ENCODE measurements at places on chromosomes 5 and 9.

GRCh38 chr5:24789611-24790351 is 145.0 kb upstream of the CDH10 start:
- no peak for DNase-seq

DNA sequence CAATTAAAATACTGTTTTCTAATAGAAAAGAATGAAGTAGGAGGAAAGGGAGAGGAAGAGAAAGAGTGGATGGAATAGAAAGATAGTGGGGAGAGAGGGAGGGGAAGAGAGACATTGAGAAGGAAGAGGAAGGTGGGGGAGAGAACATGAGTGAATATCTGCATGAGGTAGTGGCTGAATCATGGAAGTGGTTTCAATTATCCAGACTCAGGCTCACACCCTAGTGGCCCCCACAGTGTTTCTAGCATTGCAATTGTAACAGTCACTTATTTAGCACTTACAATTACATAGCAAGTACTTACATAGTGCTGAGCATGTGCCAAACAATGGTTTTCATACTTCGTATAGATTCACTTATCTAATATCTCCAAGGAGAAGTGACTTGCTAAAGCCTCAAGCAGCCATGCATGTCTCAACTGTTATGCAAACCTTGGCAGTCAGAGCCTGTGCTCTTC is 72.7 kb downstream of the CAST start:
- DNase-seq: no peak

- DNase-seq: no peak
Observed at GRCh38 chr9:37995961-37996818, 72.8 kb downstream of the SHB start.

DNA sequence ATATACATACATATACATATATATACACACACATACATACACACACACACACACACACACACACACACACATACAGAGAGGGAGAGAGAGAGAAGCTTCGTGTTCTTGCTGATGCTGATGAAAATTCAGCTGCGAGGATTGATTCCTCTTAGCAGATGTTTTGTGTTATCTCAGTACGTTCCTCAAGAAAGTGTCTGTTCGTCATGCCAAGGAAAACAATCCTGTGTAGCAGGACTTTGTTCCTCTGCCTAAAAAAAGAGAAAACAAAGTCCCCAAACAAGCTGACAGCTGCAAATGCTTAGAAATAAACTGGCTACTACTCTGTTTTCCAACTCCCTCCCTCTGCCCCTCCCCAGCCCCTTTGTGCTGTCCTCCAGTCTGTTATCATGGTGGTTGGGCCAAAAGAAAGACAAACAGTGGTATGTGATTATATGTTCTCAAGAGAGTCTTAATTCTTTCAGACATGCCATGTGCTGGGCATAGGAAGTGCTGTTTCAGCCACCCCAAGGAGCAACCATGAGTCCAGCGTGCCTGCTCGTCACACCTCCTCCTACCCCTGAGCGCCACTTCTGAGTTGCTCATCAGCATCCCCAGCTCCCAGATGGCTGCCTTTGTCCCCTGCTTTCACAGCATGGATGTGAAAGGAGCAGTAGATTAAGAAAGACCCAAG is 71.5 kb upstream of the EQTN start:
- no peak for DNase-seq

DNA sequence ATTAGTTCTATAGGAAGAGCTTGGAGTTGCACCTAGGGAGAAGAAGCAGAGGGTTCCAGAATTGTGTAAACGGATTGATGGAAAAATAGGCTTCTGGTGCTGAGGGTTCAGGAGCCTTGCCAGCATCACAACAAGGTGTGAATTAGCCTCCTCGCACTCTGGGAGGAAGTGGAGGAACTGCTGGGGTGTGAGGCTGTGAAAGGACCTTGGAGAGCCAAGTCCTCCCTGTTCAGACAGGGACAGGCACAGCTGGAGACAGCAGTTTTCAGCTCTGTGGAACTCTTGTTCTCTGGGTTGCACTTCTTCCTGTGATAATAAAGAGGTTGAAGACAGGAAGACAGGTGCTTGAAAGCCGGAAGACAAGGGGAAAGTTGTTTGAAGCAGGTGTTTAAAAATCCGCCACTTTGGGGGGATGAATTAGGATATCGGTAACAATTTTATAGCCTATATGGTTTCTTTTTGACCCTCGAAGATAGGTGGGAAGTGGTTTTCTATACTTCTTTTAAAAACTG is 22.6 kb downstream of the DAPK1 start:
- DNase-seq: peak; percentile 55

GRCh38 chr5:137073189-137073588 is 425.9 kb downstream of the SPOCK1 start:
- no peak for DNase-seq

GRCh38 chr9:114448706-114449105 is 56.6 kb downstream of the WHRN start:
- no peak for DNase-seq

DNA sequence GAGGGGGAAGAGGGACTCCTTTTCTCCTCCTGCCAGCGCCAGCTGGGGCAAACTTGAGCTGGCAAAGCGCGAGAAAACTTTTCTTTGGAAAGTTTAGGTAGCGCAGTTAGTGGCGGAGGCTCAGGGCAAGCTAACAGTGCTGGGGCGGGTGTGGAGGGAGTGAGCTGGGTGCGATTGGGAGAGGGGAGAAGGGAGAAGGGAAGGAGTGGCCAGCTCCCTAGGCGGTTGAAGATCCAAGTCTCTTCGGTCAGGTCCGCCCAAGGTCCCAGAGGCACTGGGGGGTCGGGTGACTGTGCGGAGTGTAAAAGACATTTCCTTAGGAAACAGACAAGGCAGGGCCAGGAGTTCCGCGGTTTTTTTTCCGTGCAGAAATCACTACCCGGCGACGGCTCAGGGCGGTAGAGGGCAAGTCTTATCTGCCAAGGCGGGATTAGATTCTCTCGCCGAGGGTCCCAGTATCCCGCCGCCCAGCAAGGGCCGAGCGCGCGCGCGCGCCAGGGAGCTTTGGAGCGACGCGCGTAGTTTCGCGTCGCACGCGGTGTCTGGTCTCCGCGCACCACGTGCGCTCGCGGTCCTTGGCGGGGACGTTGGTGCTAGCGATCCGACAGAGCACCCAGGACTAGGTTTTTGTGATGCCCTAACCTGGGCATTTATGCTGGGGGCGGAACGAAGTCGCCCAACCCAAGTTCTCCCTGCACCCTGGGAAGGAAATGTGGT is 33.6 kb upstream of the NFIB start:
- no peak for DNase-seq

DNA sequence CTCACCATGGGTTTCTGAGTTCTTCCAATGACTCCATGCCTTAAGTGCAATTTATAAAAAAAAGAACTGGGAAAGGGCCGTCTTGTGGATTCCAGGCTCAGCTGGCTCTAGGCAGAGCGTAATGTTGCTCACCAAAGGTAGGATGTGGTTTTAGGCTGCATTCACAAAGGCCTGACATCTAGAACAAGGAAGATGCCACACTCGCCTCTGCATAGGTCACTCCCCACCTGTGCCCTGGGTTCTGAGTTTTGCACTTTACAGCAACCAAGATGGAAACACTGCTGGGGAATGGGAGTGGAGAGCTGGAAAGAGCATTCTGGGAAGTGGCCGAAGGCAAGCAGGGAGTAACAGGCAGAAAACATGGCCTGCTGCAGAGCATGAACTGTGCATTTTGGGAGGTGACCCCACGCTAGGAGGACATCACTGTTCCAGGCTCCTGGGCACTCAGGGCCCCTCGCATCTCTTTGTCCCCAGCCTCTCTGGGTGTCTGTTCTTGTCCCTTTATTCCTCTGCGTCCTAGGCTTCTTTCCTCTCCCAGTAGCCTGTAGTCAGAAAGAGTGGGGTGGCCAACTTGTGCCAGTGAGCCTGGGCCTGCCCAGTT is 12.3 kb downstream of the FCN2 start:
- no peak for DNase-seq

- no peak for DNase-seq
Observed at GRCh38 chr9:83432877-83433550, 105.2 kb downstream of the FRMD3 start.

DNA sequence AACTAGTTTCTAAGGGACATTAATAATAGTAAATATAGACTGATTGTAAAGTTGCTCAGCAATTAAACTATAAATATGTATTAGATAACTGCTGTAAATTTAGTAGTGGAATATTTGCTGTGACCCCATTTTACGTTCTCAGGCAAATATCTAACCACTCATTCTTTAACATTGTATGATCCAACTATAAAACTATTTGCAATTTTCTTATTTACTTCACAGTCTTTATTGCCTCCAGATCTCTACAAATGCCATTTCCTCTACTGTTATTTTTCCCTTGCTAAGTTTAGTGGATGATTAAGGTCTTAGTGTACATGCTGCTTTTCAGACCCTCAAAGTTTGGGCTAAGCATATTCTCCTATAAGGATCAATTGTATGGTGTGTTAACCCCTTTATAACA is 526.2 kb upstream of the ST8SIA4 start:
- DNase-seq: no peak

DNA sequence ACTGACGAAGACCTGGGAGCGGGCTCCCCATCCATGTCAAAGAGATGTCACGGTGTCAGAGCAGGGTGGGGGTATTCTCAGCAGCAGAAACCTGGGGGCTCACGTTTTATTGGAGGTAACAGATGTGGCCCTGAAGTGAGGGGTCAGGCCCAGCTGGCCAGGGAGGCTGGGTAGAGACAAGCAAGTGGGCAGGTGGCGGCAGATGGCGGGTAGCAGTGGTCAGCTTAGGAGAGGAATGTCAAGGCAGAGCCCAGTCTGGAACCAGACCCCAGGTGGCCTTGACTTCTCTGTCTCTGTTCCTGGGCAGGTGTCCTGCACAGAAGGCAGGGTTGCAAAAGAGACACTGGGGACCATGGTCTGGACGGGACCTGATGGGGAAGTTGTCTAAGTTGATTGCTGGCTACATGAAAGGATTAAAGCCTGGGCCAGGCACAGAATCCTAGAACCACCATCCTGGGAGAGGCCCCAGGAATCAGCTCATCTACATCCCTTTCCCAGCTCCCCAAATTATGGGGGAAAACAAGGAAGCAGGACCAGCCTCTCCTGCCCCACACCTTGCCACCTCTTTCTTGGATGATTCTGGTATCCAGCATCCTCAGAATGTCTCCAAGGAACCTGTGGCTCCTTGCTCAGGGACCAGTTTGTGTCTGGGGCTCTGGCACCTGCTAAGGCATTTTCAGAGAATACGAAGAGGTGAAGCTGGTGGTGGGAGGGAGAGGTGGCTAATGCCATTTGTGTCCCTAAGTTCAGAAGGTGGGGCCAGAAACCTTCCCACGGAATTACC is 72.5 kb downstream of the AMBP start:
- no peak for DNase-seq

GRCh38 chr9:131366761-131367401 is 27.0 kb upstream of the PRRC2B start:
- DNase-seq: no peak

DNA sequence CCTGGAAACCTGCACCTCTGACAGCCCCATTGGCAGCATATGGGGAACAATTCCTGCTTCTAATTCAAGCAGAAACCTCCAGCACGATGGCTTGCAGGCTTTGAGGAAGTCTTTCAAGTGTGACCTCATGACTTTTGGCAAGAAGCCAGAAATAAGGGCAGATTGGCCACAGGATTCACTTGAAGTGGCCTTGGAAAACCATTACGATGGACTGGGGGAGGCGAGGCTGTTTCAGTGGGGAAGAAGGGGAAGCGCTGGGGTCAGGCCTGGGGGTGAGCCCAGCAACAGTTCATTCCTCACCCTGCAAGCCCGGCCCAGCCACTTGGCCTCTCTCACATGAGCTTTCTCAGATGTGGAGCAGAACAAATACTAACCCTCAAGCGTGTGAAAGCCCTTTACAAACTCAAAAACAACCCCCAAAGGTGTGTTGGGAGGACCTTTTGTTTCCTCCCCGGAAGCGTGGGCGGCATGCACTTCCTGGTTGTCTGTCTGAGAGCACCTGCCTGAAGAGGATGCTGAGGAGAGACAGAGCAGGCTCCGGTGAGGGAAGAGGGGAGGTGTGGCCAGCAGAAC is 26.9 kb upstream of the EEIG1 start:
- peak; percentile 86 for DNase-seq

Data from Jurkat, Clone E6-1 (cell line).